ENCODE measurements at places on chromosomes 4 and X. TPM values are rescaled to one million over a fixed set of nuclear protein-coding genes. Genes with fewer than 3 reads are reported as not detected.

- peak; percentile 60 for DNase-seq
These were observed 28.5 kb upstream of the MANBA start for GRCh38 chr4:102789317-102789717.

DNA sequence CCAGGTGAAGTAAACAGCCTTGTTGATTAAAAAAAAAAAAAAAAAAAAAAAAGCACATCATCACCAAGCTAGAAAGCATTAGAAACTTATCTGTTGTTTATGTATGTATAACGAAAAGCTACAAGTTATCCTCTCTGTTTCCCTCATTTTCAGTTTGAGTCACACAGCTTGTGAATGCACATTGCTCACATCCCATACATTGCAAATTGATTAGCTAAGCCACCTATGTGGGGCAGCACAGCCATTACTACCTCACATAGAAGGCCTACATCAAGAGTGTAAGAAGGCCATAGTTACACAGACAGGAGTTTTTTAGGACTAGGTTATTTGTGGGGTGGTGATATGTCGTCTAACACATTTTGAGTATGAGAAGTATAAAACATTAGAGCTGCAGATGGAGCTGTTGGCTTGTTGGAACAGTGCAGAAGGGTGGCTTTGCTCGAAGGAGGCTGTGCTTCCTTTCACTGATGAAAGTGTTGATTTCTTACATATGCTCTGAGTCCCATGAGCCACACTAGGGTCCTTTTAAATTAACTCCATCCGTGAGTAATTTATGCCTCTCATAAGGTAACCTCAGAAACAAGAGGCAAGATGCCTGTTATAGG is 431.6 kb downstream of the GABRG1 start:
- no peak for DNase-seq

DNA sequence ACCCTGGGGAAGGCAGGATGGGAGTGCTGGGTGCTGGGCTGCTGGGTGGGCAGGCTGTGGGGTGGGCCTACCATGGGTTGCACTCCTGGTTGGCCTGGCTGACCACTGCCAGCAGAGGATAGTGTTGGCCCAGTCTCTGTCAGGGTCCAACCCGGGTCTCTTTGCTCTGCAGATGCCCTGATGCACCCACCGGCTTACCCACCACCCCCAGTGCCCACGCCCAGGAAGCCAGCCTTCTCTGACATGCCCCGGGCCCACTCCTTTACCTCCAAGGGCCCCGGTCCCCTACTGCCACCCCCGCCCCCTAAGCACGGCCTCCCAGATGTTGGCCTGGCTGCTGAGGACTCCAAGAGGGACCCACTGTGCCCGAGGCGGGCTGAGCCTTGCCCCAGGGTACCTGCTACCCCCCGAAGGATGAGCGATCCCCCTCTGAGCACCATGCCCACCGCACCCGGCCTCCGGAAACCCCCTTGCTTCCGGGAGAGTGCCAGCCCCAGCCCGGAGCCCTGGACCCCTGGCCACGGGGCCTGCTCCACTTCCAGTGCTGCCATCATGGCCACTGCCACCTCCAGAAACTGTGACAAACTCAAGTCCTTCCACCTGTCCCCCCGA is 14.2 kb upstream of the ADD1 start:
- DNase-seq, result no peak

KLF8 gene
- 1.8 TPM for polyA plus RNA-seq

RNF175 gene
- polyA plus RNA-seq, result 0.12 TPM

ZXDB gene
- polyA plus RNA-seq, result 2.0 TPM

Measured in foreskin keratinocyte (primary cell).